ENCODE measurements at places on chromosomes 16 and 17.

- no peak for DNase-seq
Observed at GRCh38 chr17:76996741-76997694, 128.8 kb downstream of the MGAT5B start.

DNA sequence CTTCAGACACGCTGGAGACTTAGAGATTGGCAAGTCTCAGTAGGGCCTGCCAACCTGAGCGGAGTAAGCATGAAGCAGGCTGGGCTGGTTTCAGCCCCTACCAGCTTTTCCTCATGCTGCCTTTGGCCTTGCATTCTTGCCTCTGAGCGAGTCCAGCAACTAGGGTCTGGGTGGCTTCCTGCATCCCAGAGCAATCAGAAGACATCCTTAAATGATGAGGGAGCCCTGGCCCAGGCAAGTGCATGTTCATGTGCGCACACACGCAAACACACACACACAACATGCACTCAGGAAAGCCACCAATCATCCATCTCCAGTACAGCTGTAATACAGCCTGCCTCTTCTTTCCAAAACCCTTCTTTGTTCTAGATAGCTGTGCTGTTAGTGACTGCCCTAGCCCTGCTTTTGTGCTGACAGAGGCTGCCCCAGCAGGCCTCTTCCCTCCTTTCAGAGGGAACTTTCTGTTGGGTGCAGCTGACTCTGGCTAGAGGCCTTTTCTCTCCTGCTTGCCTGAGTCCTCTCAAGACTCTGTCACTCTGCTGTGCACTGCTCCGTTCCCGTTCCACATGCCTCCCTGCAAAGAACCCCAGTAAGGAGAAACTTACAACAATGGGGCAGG, 30.7 kb upstream of the TBX2 start:
- DNase-seq = no peak

DNA sequence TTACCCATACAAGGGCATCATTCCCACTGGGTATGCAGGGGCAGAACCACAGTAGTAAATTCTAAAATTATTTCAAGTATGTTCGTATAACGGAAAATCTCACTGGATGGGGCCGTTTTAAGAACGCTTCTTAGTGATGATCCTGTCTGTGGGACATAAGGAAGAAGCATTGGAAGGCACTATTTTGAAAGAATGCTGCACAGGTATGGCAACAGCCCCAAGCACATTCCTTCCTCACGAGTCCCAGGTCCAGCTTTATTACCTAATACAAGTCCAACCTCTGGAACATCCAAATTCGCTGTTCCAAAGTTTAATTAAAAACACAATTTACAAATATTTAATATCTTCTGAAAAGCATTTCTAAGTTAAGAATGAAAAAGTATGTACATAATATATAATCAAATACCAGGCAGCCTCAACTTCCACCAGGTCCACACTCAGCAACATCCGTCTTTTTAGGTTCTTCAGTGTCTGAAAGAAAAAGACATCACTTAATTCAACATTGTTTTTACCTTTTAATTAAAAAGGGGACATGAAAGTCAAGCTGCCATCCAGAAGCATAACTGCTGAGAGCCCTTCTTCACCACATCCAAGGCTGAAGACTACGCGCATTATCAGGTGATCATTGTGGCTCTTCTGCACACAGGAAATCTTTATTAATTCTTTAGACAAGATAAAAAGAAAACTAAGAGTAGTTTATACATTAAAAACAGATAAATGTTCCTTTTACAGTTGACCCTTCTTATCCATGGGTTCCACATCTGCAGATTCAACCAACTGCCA, 49.8 kb downstream of the BRD7 start:
- DNase-seq = no peak

DNA sequence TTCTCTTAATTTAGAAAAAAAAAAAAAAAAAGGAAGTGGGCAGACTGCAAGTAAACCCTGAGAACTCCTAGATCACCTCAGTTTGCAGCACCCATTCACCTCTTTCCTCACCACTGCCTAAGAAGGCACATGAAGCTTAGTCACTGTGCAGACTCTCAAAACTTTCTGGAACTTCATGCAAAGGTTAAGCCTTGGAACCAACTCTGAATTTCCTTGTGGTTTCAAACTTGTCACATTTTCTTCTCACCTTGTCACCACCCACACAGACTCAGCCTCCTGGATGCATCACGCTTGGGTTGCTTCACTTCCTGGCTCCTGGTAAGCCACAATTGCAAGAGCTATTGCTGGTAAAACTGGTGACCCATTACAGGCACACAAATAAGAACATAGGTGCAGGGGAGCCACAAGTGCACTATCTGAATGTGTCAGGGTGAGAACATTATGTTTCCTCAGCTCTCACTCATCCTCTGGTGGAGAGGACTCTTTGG, 15.0 kb upstream of the CPD start:
- peak; percentile 63 for DNase-seq

GRCh38 chr17:61361084-61361483, 38.6 kb upstream of the TBX2 start:
- no peak for DNase-seq

GRCh38 chr16:14337303-14338191, 266.4 kb downstream of the MRTFB start:
- DNase-seq = no peak

GRCh38 chr16:52578829-52579498, 32.0 kb upstream of the TOX3 start:
- DNase-seq = no peak

GRCh38 chr17:12021623-12022140, 1.0 kb downstream of the MAP2K4 start:
- DNase-seq = no peak

DNA sequence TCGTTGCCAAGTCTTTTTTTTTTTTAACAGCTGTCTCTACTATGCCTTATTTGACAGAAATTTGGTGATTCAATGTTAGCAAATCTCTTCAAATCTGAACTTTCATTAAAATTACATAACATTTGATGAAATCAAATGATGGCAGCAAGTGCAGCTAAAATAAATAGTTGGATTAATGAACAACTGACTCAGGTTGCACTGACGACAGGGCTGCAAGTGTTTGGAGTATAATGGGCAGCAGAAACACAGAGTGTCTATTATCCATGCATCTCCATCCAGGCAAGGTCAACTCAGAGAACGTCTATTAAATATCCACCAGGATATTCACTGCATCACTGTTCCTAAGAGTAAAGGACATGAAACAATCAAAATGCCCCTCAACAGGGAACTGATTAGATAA, 109.8 kb downstream of the SLC39A11 start:
- no peak for DNase-seq

- no peak for DNase-seq
Observed at GRCh38 chr16:23401139-23401538, 51.9 kb downstream of the COG7 start.

DNA sequence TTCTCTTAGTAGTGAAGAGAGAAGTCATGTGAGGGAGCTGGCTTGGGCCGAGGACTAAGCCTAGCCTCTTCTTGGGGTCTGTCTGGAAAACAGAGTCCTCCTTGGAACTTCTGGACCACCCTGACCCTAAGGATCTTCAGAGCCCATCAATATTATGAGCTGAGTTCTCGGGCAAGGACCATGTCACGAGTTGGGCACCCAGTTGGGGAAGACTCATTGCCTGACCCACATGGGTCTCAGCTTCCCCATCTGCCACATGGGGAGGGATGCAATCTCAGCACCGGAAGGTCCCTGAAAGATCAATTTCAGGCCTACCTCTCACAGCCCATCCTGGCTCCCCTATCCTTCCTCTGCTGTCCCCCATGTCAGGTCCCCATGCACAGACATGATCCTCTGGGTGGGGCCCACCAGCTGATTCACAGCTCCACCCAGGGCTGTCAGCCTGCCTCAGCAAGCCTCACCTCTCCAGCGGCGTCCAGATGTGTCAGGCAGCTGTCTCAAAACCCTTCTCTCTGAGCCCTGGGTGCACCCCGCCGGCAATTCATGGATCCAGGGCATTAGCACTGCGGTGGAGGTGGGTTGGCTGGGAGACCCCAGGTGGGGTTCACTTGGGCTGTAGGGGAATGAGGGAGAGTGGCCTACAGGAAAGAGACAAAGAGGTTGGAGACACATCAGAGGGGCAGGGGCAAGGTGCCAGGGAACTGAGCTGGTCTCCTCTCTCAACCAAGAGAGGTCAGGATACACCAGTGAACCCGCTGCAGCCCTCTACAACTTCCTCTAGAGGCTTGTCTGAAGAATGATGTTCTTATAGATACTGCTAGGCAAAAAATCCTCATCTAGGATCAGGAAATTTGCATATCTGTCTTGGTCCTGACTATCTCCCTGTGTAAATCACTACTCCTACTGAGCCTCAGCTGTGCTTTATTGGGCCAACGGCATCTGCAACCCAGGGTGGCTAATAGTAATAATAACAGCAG, 1.8 kb downstream of the NLRP1 start:
- no peak for DNase-seq

DNA sequence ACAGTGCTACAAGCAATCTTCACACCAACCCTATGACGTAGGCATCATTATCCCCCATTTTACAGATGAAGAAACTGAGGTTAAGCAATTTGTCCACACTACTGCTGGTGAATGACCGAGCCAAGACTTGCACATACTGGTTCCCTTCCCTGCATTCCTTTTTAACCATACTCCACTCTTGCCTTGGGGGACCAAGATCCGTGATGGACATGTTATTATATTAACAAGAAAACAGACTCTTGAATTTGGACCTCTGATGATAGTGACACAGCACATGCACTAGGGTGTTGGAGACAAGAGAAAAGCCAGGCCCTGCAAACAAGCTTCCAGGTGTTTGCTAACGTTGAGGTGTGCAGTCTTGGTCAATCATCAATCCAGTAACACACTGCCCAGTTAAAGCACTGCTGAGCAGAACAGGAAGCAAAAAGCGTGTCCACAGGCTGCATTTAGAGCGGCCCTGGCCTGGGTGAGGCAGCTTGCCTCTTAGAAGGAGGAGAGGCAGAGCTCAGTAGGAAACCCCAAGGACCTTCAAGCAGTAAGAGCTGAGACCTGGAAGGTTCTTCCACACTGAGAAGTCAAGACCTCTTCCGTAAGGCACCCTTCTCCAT, 36.7 kb downstream of the HNF1B start:
- no peak for DNase-seq

- DNase-seq = no peak
Observed at GRCh38 chr17:2283302-2283701, 20.3 kb downstream of the SMG6 start.

GRCh38 chr17:80787881-80788280, 203.8 kb upstream of the CHMP6 start:
- DNase-seq = no peak

GRCh38 chr17:63639125-63639524, 16.9 kb downstream of the MAP3K3 start:
- no peak for DNase-seq

DNA sequence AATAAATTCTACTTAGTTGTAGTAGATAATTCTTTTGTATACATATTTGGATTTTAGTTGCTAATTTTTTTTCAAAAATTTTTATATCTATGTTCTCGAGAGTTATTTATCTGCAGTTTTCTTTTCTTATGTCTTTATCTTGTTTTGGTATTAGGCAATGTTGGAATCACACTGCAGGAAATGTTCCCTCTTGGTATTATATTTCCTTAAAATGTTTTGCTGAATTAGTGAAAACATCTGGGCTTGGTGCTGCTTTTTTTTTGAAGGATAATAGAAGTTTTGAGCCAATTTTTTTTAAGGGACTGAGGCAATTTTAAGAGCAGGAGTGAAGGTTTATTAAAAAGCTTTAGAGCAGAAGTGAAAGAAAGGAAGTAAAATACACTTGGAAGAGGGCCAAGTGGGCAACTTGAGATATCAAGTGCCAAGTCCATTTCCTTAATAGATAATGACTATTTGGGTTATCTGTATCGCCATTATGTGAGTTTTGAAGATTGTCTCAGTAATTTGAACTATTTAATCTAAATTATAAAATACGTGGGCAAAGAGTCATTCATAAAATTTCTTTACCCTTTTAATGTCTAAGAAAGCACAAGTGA, 1390.1 kb upstream of the CDH8 start:
- DNase-seq = no peak

GRCh38 chr16:11151156-11151884, 104.7 kb downstream of the SOCS1 start:
- DNase-seq = no peak

DNA sequence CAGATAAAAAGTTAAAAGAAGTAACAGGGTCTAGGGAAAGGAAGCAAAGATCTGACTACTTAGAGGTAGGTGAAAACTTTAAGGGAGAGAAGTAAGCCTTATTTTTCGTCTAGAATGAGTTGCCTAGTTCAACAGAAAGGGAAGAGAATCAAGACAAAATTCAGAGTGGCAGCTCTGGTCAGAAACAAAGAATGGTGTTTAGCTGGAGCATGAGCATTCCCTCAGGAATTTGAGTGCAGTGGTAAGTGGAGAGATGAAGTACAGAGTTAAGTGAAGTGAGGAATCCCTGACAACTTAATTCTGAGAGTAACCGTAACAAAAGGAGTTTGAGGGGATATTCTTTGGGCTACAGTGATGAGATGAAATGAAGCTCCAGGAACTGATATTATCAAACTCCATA, 11.5 kb downstream of the SMG6 start:
- DNase-seq = no peak

DNA sequence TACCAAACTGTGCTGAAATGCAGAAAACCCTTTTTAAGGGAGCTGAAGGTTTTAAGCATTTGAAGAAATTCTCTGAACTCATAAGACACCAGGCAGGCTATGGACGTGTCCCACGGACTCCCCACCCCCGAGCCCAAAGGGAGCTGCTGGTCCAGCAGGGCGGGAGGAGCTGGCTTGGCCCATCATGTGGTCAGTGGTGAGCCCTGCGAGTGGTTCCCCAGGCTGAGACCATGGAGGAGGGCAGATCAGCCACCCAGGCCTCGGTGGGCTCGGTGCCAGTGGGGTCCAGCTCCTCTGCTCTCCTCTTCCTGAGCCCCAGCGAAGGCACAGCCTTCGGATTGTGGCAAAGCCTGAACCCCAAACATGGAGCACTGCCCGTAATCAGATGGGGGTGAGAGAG, 27.0 kb downstream of the LGALS3BP start:
- no peak for DNase-seq

- DNase-seq = no peak
Observed at GRCh38 chr17:66123163-66123562, 68.8 kb downstream of the CEP112 start.

- DNase-seq = no peak
Observed at GRCh38 chr16:66275775-66276428, 90.6 kb upstream of the CDH5 start.

DNA sequence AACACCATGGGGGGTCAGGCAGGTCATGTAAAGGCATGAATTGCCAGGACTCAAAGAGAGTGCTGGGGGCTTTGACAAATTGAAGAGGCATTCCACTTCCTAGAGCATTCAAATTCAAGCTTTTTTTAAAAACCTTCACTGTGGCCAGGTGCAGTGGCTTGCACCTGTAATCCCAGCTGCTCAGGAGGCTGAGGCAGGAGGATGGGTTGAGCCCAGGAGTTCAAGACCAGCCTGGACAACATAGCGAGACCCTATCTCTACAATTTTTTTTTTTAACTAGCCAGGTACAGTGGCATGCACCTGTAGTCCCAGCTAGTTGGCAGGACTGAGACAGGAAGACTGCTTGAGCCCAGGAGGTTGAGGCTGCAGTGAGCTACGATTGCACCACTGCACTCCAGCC, 17.2 kb downstream of the ABCC12 start:
- no peak for DNase-seq

Data from stimulated activated CD4-positive, alpha-beta T cell treated with anti-CD3 and anti-CD28 coated beads, Interleukin-4, amount 100 ng/mL, for 48 hours (primary cell).